ENCODE measurements at places on chromosomes 2 and 18.

DNA sequence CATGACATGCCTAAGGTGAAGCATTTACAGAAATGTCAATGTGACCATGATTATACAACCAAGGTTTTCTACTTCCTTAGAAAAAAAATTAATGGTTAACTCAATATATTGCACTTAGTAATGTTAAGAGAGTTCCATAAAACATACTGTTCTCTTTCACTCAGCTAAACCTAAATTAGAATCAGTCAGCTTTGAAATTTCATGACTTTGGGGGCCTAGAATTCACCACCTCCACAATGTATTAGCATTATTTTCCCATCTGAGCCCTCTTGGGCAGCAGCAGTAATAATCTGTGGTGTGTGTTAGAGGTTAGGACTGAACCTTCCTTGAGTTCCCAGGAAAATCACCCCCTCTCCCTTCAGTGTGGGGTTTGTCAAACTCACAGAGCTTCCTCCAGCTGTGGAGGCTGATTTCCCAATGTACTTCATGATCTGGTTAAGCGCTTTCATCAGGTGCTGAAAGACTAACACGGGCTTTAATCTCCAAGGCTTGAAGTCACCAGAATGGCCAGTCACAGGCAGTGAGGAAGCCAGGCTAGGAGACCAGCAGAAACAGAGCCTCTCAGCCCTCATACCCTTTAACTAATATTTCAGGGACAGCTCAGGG lies 7.1 kb upstream of the UPP2 start:
- DNase-seq = no peak

DNA sequence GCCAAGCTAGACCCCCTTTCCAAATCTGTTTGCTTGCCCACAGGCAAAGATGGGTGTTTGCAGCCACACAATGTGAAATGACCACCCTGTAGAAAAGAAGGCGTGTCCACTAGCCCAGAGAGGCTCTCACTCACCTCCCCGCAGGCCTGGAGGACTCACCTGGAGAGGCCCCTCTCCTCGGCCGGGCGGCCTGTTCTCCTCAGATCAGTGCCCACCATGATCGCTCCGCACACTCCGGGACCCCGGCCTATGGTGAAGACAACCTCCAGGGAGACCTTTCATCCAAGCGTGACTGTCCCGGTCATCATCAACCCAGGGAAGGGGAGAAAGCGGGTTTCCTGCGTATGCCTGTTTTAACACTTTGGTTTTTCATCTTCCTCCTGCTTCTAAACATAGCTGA lies 328.7 kb upstream of the SALL3 start:
- DNase-seq = no peak

- no peak for DNase-seq
These were observed 52.3 kb upstream of the SNTG2 start for GRCh38 chr2:898319-898718.

DNA sequence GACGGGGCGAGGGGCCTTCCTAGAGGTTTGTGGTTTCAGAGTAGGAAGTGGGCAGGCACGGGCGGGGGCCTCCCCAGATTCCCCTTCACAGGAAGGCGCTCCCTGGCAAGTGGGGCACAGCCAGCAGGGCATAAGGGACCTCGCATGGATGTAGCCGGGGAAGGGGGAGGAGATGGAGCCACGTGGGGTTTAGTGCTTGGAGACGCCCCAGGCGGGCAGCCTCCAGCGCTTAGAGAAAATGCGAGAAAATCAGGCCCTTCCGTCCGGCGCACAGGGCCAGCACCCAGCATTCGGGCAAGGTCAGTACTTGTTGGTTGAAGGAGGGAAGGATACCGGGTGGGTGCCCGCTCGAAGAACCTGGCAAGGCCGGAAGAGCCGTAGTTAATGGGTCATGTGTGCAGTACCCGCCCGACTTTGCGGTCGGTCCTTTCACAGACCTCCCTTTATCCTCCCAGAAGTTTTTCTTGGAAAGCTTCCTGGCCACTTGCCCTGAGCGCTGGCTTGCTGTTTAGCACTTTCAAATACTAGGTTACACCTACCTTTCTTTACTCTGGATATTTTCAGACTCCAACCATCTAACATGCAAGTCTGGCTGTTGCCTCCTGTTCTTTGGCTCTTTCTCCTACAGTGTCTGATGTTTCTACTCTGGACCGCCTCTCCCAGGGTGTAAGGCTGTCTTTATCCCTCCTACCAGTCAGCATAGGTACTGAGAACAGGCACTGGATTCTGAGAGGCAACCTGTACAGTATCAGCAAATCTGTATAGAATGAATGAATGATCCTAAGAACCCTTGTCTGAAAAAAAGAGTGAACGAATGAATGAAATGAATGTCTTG lies 78.1 kb downstream of the CIB4 start:
- no peak for DNase-seq

DNA sequence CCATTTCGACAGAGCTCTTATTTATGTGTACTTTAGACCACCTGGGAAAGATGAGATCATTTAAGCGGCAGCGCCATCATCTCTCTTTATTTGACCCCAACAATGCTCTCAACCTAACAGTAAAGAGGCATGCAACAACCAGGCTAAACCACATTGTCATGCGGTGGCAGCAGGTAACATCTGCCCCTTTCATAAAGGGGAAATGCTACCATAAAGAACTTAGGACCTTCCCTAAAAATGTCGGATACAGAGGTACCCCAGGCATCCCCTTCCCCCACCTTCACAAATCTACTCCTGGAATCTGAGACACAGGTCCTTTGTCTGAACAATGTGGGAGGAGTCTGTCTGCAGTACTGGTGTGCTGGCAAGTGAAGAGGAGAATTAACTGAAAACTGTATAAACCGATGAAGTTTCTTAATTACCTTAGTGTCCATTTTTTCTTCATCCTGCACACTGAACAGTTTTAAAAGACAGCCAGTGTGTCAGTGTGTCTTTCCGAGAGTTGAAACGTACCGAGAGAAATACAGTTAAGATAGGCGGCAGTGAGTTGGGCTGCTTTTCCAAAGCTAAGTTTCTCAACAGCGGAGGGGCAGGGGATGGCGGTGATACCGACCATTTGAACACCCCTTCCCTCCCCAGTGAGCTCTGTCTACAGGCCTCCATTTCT lies 1.9 kb downstream of the MEX3C start:
- DNase-seq = peak; percentile 56
